ENCODE measurements at places on chromosomes 5 and 9.
A peak's percentile ranks its signal among the peaks of the same experiment; 100 is the strongest.

DNA sequence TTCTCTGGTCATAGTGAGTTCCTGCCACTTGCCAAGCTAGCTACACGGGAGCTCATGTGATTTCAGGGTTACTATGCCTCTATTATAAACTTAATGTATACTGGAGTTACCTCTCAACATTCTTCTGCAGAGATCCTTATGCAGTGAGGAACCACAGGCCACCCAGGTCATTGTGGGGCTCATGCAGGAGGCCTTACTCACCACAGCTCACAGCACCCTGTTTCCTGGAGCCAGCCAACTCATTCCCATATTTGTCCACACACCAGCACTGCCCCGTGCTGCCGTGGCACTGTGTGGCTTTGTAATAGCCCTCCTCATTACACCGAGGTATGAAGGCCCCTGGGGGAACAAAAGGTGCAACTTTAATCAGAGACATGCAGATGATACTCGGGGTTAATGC, 520.0 kb downstream of the SPOCK1 start:
- no peak for DNase-seq

- DNase-seq = no peak
Observed at GRCh38 chr5:41637869-41638268, 127.5 kb upstream of the PLCXD3 start.

DNA sequence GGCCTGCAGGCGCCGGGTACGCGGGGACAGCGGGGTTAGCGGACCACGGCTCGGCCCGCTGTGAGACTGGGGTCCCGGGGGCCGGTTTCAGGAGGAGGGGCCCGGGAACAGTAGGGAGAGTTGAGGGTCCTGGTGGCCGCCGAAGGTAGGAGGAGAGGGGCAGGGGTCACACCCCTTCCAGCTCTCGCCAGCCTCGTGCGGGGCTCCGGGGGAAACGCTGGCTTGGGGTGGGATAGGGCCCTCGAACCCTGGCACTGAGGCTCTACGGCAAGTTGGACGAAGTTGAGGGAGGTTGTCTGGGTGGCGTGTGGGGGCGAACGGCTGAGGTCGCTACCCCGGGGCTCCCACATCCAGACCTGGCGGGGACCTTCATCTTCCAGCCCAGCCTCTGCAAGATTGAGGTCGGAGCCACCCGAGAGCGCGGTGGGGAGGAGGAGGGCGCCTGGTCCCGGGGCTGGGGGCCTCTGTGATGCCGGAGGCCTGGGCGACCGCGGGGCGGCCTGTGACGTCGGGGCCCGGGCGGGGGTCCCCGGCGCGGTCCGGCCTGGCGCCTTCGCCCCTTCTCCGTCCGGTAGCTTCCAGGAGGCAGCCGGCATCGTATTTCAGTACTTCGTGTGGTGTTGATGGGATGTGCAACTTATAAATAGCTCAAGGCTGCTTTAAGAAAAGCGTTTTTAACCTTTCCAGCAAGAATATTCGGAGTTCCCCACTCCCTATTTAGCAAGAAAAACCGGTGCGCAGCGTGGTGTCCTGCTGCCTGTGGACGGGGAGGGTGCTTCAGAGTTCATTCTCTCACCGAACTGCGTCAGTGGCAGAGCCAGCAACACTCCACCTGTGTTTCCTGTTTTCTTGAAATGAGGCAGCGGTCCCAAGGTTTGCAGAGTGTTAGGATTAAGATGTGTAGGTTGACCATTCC, 902 bp downstream of the HABP4 start:
- DNase-seq = no peak

GRCh38 chr5:139138109-139138508, 60.1 kb downstream of the SIL1 start:
- DNase-seq = no peak

GRCh38 chr5:126953640-126954039, 76.7 kb downstream of the MARCHF3 start:
- DNase-seq = no peak

GRCh38 chr5:133273661-133274596, 222.1 kb downstream of the HSPA4 start:
- peak; percentile 26 for DNase-seq

GRCh38 chr5:32403760-32404159, 40.8 kb downstream of the ZFR start:
- no peak for DNase-seq

- no peak for DNase-seq
Observed at GRCh38 chr5:77204967-77205366, 5.5 kb upstream of the PDE8B start.

- DNase-seq = no peak
Observed at GRCh38 chr5:83750749-83751148, 30.1 kb upstream of the HAPLN1 start.

DNA sequence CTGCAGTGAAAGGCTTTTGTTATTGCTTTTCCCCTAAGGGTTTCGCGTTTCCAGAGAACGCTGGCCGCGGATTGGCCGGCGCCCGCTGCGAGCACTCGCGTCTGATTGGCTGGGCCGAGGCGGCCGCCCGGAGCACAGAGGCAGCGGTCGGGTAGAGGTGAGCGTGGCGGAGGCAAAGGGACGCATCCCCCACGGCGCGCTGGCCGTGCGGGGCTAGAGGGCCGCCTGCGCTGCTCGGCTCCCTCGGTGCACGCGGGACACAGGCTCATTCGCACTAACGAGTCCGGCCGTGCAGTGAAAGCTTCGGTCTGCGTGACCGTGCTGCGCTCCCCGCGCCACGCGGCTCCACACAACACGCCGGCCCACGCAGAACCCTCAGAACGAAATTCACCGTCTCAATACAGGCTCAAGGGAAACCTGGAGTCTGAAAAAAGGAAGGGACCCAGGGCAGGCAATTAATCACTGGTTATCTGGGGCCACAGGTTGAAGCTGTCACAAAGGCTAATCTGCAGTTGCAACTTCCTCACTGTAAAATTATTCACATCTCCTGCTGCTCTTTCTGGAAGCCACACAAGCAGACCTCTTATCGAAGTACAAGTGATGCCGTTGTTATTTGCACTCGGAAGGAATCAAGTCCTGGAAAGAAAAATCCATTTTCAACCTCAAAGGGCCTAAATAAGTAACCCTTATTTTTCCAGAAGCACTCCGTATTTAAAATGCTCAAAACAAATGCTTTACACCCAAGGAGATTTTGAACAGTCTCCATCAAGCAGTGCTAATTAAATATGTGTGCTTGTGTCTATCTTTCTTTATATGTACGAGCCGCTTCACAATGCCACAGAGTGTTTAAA, 94.6 kb downstream of the ZNF608 start:
- no peak for DNase-seq

DNA sequence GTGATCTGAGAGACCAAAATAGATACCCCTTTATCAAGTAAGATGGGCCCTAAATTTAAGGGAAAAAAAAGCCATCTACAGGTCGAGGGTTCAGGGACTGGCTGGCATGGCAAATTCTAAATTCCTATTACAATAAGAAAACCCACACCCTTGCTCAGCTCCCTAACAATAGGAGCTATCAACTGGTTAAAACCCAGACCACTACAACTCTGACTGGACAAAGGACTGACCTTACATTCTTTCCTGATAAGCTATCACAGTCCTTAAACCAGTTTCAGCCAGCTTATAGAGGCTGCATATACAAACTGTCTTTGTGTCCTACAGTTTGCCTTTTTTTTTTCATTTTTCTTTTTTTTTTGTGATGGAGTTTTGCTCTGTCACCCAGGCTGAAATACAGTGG, 803.6 kb downstream of the NR2F1-AS1 start:
- DNase-seq = no peak

DNA sequence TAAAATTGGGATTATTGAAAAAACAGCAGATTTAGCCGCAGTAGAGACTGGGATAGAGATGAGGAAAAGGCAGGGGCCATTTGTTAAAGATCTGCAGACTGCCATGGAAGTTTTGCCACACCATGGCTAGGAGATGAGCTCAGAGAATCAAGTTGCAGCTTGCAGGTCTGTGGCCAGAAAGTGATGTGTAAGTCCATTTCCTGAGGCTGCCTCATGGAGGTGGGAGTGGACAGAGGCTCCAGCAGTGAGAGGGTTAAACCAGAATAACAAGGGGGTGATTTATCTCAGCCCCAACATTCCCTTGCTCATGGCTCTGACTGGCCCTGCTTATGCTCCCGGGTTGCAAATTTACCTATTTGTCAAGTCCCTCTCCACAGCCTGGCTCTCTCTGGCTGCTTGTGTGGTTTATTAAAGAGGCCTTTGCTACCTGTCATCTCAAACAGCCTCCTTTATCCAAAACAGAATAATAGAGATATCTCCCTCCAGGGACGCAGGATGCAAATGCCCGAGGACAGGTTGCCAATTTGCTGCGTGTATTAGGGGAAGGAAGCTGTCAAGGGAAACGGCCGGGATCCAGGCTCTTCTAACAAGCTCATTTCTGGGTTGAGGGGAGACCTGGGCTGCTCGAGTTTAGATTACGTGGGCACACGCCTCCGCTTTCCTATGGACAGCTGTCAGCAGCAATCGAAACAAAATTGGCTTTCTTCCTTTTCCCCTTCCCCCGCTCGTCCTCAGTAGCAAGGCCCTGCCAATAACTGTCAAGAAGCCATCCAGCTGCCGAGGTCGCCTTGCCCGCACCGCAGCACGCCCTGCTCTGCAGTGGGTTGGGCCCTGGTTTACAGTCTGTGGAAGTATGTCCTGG, 72.8 kb upstream of the PITX1 start:
- DNase-seq = no peak

- DNase-seq = no peak
Observed at GRCh38 chr5:50440651-50441492, at the start of gene EMB. TSS of gene EMB (minus strand) at chr5:50441288. CDS start at chr5:50441151, 137 bp downstream.

- DNase-seq = peak; percentile 5
Observed at GRCh38 chr9:74570879-74571512, 73.9 kb downstream of the RORB start.

DNA sequence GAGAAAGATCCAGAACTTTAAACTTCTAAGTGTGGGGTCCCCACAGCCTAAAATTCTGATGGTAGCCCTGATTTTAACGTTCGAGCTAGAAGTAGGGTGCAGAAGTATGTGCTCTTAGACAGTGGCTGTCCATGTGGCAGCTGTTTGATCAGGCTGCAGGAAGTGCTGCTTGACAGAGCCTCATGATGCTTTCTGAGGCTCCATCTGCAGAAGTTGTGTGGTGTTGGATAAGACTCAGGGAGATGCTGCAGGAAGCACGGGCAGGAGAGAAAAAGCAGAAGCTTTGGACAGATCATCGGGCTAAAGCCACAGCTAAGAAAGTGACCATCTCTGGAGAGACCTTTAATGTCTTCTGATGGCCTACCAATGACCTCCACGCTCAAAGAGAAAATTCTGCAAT, 8.1 kb downstream of the MTMR12 start:
- no peak for DNase-seq

DNA sequence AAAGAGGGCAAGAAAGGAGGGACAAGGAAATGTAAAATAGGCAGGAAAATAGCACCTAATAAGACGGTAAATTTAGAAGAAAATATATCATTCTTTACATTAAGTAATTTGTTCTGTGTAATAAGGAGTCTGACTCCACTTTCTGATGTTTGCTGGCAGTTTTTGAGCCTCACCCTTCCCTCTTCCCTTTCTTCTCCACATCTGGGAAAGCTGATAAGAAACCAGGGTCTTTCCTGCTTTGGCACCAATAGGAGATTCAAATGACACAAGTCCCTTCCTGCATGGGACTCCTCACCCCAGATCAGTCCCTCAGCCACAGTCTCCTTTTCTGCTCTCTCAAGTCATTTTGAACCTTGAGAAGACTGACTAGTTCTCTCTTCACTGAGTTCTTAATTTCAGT, 31.2 kb upstream of the LECT2 start:
- no peak for DNase-seq

- DNase-seq = peak; percentile 32
Observed at GRCh38 chr5:73792687-73793320, 166.8 kb downstream of the ARHGEF28 start.

- no peak for DNase-seq
Observed at GRCh38 chr5:107917983-107918382, 247.2 kb upstream of the EFNA5 start.

- DNase-seq = no peak
Observed at GRCh38 chr5:67010684-67011409, 185.8 kb downstream of the CD180 start.

DNA sequence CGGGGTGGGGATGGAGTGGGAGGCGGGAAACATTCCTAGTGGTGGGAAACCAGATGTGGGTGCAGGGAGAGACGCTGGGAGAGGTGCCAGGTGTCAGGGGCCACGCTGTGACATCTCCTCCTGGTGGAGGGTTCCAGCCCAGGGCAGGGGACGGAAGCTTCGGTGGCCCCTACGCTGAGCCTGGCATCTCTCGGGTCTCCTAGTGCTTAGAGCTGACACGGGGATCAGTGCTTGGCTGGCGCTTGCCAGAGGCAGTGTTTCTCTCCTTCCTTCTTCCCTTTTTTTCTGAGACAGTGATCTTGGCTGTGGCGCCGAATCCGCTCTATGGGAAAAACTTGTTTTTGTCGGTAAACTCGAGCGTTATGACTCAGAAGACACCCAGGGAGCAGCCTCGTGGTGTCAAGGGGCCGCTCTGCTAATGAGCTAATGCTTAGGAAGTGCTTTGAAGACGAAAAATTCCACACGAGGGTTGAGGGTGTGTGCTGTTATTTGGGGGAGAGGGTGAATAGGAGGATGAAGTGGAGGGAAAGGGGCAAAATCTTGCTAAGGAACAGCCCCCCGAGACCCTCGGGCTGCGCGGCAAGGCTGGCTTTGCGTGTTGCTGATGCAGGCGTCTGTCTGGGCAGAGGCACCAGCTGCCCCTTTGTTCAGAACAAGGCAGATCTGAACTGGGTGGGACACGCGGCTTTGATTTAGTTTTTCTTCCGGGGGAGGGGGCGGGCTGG, 20.4 kb upstream of the IER5L start:
- DNase-seq = peak; percentile 76

DNA sequence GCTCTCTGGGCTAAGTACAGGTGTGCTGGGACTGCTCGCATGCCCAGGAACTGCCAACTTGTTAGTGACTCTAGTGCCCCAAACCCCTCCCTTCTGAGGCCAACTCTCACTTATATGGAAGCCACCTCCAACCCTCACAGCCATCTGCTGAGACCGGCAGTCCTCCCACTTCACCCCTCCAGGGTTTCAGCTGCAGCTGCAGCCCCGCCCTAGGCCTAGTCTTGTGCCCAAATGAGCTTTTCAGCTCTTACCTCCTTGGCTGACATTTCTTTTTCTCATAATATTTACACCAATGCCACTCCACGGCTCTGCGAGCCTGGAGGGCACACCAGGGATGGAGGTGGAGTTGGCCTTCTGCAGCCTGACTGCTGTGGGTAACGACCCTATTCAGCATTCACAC, 166.6 kb downstream of the ROR2 start:
- no peak for DNase-seq

DNA sequence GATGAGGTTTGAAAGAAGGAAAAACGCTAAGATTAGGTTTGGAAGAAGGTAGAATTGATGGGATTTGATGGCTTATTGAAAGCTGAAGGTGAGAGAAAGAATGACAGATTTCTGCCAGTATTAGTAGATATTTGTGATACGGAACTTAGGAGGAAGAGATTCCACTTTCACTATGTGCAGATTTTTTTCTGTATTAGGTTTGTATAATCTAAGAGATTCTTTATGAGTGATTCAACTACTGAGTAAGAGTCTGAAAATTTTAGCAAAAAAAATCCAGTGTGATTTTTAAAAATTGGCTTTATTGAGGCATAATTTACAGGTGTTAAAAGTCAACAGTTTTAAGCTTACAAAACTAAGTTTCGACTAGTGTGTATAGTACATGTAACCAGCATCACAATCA, 54.1 kb downstream of the AP3S1 start:
- no peak for DNase-seq

Data from fibroblast of skin of left quadriceps (primary cell).